ENCODE measurements at places on chromosomes 5 and 9.

DNA sequence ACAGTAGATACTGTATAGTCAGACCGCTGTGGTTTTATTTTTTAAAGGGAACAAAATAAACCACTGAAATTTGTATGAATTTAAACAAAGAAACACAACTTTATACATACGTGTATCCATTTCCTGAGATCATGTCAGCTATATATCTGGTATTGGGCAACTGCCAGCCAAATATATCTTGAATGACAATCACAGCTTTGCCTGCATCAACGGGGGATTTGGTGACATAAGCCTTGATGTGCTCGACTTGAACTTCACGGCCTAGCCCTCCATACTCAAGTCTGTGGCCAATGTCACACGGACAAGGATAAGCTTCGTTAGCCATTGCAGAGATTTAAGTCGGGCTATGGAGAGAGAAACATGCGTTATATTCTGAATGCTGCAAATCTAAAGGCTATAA lies 17.3 kb downstream of the CMBL start:
- DNase-seq: no peak

GRCh38 chr9:86454701-86455615 lies 100.7 kb upstream of the TUT7 start:
- no peak for DNase-seq

DNA sequence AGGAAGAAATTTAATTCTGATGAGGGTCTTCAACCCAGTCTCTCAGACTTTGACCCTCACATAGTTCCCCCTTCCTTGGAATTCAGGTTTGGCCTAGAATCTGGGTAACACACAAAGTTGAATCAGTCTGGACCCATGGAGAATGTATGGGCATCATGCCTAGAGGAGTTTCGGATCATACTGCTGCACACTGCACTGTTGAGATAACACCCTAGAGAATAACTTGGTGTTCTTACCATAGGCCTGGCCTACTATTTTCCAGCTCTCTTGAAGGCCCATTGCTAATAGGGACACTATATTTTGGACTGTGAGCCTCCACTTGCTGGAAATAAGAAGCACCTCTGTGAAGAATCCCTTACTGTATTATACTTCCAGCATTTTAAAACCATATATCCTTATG lies 413.5 kb downstream of the PLK2 start:
- DNase-seq: no peak

- DNase-seq: no peak
Measured at GRCh38 chr5:100434815-100435214, 100.4 kb upstream of the FAM174A start.

GRCh38 chr5:8184455-8185063 lies 315.6 kb downstream of the MTRR start:
- peak; percentile 24 for DNase-seq

DNA sequence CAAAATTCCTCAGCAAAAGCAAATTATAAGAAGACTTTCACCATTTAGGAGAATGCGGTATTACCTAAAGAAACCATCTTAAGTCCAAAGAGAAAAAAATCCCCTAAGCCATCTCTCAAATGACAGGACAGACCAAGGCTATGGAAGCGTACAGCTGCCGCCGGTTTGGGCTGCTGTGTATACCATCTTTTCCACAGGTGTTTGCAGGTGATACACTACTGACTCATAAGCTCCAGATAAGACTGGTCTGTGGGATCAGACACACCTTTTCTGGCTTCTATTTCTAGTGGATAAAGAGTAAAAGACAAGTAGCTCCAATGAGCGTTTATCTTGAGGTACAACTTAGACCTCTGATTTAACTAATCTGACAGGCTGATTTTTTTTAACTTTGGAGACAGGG lies 7.7 kb downstream of the CDKN2AIPNL start:
- DNase-seq: no peak

- no peak for DNase-seq
Measured at GRCh38 chr5:7434914-7435313, 39.0 kb downstream of the ADCY2 start.

DNA sequence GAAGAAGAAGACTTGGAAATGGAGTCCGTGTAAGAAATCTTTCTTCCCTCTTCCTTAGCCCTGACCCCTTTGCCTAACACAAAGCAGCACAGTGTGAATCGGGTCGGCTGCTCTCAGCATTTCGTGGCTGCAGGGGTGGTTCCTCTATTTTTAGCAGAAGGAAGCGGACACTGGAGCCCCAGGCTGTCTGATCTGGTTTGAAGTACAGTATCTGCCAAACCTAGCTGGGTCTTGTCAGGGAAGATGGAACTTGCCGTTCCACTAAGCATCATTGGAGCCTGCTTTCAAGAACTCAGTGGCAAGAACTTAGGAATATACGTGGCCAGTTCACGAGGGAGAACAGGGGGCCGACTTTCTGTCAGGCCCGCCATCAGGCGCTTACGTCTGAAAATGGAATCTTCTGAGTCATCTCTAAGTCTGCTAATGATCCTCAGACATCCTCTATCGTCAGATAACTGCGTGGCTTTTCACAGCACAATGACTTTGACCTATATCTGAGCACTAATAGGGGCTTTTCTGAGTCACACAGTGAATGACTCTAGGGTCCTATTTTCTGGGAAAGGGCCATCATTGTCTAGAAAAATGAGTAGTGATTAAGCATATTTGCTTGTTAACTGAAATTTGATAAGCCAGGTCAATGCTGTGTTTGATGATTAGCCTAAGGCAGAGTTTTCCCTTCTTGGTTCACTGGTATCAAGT lies 43.3 kb upstream of the NCS1 start:
- no peak for DNase-seq

- no peak for DNase-seq
Measured at GRCh38 chr9:93955981-93956784, 1.0 kb upstream of the BARX1 start.

DNA sequence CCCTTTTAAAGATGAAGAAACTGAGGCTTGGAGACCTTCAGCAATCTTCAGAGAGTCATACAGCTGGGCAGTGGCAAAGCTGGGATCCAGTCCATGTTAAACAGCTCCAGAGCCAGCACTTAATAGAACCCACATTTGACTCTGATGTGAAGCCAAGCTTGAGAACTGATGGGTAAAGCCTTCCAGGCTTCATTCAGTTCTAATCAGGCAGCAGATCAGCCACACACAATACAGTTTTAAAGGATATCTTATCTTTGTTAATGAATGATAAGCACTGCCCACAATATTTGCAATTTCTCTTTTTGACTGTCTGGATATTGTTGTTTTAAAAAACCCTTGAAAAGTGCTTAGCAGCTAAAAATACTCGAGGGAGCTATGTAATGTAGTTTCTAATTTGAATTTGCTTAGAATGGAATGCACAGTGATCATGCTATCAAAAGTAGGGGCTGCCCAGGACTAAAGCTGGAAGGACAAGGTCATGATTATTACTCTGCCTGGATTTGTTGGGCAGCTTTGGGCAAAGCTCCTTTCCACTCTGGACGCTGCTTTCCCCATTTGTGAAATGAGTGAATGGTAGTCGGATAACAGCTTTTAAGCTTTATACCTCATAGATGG lies 31.3 kb upstream of the HTR4 start:
- no peak for DNase-seq

- no peak for DNase-seq
Measured at GRCh38 chr9:133715866-133716563, 22.1 kb downstream of the SARDH start.

GRCh38 chr9:108345826-108346225 lies 510.0 kb downstream of the ACTL7B start:
- no peak for DNase-seq

GRCh38 chr9:71446473-71447411 lies 321.6 kb downstream of the CEMIP2 start:
- no peak for DNase-seq

DNA sequence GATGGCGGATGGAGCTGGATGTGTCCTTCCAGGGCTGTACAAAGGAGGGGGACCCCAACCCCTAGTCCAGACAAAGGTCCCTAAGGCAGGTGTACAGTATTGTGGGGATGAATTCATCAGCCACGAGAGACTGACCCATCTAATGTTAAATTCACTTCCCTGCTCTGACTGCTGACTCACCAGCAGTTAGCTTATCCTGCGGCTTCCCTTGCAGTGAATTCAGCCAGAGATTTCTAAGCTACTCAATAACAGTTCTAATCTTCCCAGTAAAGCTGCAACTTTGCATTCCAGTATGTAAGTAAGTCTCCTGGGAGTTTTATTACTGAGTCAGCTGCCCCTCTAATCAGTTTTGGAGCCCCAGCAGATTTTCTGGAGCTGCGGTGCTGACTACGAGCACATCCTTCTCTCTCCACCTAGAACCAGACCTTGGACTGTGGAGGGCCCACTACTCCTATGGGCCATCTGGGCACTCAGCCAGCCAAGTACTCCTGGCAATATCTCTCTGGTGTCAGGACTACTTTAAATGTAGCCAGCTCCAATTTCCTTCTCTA lies 16.1 kb downstream of the B4GALT1 start:
- no peak for DNase-seq

Measured in hypothalamus (tissue), 51 donors.